ENCODE measurements at places on chromosomes 2 and 18.
A peak's percentile ranks its signal among the peaks of the same experiment; 100 is the strongest.

DNA sequence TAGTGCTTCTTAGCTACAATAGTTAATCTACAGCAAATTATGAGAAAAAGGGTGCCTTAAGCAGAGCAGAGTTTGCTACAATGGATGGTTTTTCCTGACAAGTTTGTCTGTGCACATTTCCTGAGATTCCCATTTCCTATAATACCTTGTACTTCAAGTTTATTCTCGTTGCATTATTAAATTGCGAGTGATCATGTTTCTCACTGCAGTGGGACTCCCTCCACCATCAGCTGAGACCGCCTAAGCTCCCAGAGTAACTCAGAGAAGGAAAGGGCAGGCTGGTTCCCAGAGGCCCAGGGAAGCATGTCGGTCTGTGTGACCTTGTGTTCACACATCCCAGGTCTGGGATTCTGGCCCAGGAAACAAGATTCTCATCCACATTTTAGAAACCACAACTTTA is 162.1 kb downstream of the ARL4C start:
- DNase-seq: no peak

- no peak for DNase-seq
Measured at GRCh38 chr2:74028741-74029140, 44.0 kb downstream of the TET3 start.

DNA sequence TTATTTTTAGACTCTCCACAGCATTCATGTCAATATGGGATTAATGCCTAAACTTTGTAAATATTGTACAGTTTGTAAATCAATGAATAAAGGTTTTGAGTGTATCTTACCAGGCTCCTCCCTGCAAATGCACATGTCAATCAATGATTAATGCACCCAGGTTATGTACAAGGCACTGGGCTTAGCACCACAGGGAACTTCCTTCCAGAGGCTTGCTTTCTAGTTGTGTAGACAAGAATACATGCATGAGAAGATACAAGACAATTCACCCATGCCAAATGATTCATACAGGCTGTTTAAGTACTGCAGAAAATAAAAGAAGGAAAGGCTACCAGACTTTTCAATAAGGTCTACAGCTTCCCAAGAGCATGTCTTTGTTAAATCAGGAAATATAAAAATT is 114.1 kb downstream of the MMADHC start:
- DNase-seq: no peak

- peak; percentile 28 for DNase-seq
Measured at GRCh38 chr2:132521341-132521740, 104.7 kb downstream of the GPR39 start.

DNA sequence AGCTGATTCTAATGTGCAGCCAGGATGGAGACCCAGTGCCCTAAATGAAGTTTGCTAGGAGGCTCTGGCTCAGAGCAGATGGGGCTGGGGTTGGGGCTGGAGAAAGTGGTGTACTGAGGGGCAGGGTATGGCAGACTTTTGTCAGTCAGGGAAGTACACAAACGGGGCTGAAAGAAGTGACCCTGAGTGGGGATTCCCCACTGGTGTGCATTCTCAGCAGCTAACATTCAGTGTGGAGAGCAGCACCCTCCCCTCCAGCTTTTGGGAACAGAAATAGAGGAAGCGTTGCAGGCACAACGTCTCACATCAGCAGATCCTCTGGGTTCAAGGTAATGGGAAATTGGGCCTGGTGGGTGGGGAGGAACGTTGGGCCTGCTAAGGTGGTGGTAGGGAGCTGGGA is 89.1 kb upstream of the GCFC2 start:
- no peak for DNase-seq

DNA sequence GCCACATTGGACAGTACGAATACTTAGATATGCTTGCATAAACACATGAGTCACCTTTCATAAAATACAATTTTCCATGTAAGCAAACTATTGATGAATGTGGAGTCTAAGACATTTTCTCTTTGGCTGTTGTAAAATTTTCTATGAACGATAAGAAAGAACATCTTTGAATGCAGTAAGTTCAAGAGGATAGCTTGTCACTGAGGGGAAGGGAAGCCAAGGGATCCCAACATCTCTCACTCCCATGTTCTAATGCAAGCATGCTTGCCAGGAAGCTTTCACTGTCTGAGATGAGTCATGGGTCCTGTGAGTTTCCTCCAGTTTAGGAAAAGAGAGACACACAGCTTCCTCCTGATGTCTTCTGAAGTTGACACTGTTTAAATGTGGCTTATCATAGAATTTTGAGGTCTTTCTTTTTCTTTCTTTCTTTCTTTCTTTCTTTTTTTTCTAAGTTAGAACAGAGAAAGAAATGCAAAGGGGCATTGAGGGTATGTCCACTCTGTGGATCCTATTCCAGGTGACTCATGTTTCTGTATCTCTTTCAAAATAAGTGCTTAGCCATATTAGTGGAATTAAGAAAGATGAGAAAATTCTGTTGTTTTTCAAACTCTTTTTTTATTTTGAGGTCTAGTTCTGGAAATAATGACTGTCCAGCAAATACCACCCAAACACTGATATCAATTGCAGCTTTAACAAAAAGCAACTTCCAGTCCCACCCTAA is 146.6 kb downstream of the RDH14 start:
- DNase-seq: peak; percentile 89

DNA sequence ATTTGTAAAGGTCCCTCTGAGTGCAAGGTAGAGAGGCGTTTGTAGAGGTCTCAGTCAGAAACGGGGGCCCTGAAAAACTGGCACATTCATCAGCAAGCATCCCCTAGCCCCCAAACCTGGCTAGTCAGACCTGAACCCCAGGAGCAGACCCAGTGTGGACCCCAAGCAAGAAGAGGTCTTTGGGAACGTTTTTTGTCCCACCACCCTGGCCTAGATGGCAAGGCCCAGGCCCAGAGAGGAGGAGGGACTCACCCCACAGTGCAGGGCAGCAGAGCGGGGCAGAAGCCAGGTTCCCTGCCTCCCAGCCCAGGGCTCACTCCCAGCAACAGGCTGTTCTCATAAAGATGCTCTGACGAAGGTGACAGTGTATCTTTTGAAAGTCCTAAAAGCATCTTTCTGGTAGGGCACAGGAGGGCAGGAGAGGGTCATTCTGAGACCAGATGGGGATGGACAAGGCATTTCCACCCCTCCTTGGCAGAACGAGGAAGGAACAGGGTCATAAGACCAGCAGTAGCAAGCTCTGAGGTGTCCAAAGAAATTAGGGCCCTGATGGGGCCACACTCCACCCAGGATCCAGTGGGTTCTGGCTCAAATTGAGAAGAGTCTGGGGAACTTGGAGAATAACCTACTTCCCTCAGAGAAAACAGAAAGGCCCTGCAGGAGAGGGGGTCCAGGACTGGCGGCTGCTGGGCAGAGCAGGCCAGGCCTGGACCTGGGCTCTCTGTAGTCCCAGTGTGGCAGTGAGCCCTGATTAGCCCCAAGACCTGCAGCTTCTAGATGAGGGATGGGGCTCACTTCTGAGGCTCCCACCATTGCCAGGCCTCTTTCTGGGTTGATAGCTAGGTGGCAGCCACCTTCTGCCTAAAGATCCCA is 18.2 kb downstream of the ADRA2B start:
- no peak for DNase-seq
